ENCODE measurements at places on chromosomes 5 and 9. TPM values are rescaled to one million over a fixed set of nuclear protein-coding genes. Genes with fewer than 3 reads are reported as not detected.

GPR150 gene
- 0.19 TPM for total RNA-seq

- DNase-seq = no peak
These were observed 35.4 kb upstream of the BNIP1 start for GRCh38 chr5:173108914-173109313.

LECT2 gene
- total RNA-seq = not detected

DNA sequence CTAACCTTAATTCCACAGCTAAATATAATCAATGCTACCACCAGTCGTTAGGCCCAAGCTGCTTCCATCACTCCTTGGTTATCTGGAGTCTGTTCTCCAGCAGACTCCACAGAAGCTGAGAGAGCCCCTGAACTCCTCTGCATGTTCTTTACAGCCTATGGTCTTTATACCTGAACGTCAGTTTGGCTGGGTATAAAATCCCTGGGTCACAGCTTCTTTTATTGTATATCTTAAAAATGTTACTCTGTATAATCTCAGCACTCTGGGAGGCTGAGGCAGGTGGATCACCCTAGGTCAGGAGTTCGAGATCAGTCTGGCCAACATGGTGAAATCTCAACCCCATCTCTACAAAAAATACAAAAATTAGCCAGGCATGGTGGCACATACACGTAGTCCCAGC, 23.7 kb upstream of the MRNIP start:
- DNase-seq = no peak

GRCh38 chr5:135242021-135242865, 156.8 kb downstream of the MACROH2A1 start:
- DNase-seq = no peak

DNA sequence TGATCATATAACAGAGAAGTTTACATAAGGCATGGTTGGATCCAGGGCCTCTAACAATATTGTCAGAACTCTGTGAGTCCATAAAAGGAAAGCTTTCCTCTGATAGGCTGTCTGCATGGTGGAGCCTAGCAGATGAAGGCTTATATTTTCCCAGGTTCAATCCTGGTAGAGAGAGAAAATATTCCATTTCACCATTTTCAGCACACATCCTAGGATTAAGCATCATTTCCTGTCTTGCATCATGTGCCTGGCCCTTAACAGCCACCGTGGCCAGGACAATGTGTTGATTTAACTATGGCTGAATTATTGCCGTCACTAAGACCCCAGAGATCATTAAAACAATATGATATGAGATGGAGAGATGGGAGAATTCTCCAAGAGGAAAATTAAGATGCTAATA, 90.9 kb upstream of the GRIA1 start:
- DNase-seq = no peak

PDLIM4 gene
- 19.6 TPM for total RNA-seq
